Myometrial cell (primary cell): ENCODE measurements at places on chromosomes 1 and 21. TPM values are rescaled to one million over a fixed set of nuclear protein-coding genes. Genes with fewer than 3 reads are reported as not detected.

OR2T35 gene
- total RNA-seq: not detected in 2 replicates

SNX7 gene
- total RNA-seq: 25.5 and 31.4 TPM in 2 replicates

SLC45A1 gene
- total RNA-seq: 5.8 and 12.2 TPM in 2 replicates

ZMYND12 gene
- under 0.01 and 2.1 TPM in 2 replicates for total RNA-seq

TEKT2 gene
- not detected in 2 replicates for total RNA-seq

UQCRH gene
- 479 and 585 TPM in 2 replicates for total RNA-seq

GBP6 gene
- not detected in 2 replicates for total RNA-seq

ETS2 gene
- total RNA-seq: 33.5 and 34.0 TPM in 2 replicates

ERICH3 gene
- not detected in 2 replicates for total RNA-seq

RAB42 gene
- 3.4 and 13.5 TPM in 2 replicates for total RNA-seq

PDE4B gene
- 2.3 and 3.5 TPM in 2 replicates for total RNA-seq

OVAAL gene
- total RNA-seq: not detected in 2 replicates

CENPS gene
- 11.9 and 14.1 TPM in 2 replicates for total RNA-seq

ANKRD35 gene
- total RNA-seq: 4.8 and 5.5 TPM in 2 replicates

MXRA8 gene
- total RNA-seq: 354 and 384 TPM in 2 replicates
